Stimulated activated CD8-positive, alpha-beta memory T cell treated with anti-CD3 and anti-CD28 coated beads, Interleukin-15, amount 100 ng/mL, for 4 hours (primary cell): ENCODE measurements at places on chromosomes 3 and 15.

DNA sequence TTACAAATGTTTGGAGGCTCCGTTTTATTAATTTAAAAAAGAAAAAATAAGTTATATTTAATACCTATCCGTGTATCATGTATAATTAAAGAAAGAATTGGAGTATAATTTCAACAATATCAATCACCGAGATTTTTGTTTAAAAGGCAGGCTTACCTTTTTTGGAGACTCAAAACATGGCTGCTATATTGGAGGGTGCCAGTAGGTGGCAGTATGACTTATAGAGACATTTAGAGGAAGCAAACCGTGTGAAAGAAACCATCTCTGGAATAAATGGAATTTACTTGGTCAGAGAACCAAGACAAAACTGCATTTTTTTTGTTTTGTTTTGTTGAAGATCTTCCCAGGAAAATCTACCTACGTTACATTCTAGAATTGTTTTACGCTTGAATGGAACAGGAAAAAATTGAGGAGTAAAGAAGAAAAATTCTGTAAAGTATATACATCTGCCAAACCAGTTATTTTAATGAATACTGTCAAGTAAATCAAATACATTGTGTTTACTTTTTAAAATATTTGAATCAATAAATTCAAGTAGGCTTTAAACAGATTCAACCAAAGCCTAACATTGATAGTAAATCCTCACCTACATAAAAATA, 802.6 kb upstream of the ALCAM start:
- peak; percentile 25 for DNase-seq

- no peak for DNase-seq
Measured at GRCh38 chr3:69012800-69013252, 658 bp downstream of the EOGT start.

DNA sequence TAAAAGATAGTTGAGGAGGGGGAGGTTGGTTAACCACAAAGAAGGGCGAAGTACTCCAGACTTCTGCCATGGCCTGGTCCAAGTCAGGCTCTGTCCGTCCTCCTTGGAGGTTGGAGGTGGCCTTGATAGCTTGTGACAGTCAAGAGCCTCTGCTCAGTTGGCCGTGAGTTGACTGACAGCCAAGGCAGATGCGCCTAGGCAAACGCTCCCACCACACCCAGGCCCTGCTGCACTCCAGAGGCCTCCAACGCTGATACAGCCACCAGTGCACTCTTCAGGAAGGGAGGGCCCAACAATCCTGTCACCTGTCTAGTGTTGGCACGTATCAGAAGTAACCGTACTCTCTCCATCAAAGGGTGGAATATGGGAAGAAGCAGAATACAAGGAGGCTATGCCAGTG, 9.3 kb downstream of the RBPMS2 start:
- DNase-seq = no peak

- no peak for DNase-seq
Measured at GRCh38 chr3:118755253-118755801, 279.3 kb downstream of the IGSF11 start.

DNA sequence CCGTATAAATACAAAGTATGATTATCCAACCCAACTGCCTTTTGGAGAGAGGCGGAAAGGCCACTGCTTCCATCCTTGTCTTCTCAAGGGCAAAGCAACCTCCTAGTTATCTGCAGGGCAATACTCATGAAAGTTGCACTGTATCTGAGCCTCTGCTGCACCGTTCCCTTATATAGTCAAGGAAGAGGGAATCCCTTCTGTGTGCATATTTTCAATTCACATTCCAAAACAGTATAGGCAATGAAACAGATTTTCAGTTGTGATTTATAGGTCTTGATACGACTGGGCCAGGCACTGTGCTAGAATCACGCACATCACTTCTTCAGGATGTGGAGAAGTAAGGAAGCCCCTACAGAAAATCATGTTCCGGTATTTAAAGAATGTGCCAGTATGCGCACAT, 455.7 kb downstream of the FOXP1 start:
- no peak for DNase-seq

DNA sequence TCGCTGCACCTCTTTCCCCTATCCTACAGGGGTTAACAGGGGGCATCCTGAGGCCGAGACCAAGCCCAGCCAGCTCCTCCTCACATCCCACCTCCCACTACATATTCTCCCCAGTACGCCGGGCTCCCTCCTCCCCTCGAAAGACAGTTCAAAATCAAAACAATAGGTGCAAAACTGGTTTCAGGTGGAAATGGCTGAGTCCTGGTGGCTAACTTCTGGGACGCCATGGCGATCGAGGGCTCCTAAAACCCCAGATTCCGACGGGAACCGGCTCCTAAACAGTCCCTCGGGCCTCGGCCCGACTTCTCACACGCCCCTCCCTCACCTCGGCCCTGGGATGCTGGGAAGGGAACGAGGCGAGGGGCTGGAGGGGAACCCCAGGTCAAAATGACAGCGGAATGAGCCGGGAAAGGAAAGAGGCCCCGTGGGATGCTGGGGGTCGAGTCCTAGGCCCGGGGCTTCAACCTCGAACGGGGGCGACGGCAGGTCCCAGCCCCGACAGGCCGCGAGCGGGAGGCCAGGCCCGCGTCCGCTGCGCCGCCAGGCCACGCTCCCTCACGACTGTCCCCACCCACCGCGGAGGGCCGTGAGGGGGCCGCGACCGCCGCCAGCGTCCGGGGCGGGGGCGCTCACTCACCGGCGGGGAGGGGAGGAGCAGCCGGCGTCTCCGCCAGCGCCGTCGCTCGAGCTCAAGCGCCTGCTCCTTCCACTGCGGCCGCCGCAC, 492 bp downstream of the TMCC1 start:
- peak; percentile 66 for DNase-seq

DNA sequence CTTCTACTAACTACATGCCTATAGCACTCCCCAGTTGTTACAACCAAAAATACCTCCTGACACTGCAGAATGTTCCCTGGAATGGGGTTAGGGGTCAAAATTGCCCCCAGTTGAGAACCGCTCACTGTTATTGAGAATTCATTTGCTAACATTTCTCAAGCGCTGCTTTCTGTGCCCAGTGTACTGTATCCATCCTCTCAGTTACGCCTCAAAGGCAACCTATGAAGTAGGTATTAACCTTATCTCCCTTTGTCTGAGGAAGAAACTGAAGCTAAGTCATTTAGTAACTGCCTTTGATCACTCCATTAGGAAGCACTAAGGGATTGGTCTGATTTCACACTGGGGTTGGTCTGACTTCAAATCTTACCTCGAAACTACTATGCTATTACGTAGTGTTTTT, 70.1 kb downstream of the CADPS start:
- no peak for DNase-seq

GRCh38 chr3:127164615-127165014, 28.3 kb upstream of the PRR23E start:
- DNase-seq = no peak

DNA sequence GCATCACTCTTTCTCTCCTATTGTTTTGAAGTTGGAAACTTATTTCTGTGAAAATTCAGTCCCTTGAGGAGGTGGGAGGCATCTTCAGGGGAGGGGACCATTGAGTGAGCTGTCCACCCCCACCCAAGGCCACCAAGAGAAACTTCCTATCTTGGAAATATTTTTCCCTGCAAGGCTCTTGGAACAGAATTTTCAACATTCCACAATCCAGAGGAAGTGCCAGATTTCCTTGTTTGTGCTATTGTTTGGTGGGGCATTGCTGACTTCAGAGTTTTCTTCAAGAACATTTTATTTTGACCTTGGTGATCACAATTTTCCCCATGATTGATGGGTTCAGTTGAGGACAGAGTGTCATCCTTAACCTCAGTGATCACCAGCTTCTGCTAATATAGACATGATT, 12.0 kb downstream of the DNASE1L3 start:
- no peak for DNase-seq

GRCh38 chr15:27059610-27060202, 88.7 kb downstream of the GABRG3 start:
- no peak for DNase-seq

GRCh38 chr15:89963301-89964231, 37.6 kb upstream of the ZNF710 start:
- no peak for DNase-seq

- no peak for DNase-seq
Measured at GRCh38 chr3:146100825-146101444, 60.0 kb downstream of the PLOD2 start.

- DNase-seq = no peak
Measured at GRCh38 chr3:7309641-7310102, 448.8 kb downstream of the GRM7 start.
